ENCODE measurements at places on chromosomes 4 and X.

- no peak for DNase-seq
Measured at GRCh38 chr4:80201252-80202151, 4.2 kb downstream of the PRDM8 start.

DNA sequence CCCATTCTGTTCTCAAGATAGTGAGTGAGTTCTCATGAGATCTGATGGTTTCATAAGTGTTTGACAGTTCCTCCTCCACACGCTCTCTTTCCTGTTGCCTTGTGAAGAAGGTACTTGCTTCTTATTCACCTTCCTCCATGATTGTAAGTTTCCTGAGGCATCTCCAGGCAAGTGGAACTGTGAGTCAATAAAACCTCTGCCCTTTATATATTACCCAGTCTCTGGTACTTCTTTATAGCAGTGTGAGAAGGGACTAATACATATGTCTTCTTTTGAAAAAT, 58.4 kb downstream of the CFAP299 start:
- no peak for DNase-seq

GRCh38 chr4:39048311-39048710, 13.7 kb upstream of the KLHL5 start:
- DNase-seq = no peak

DNA sequence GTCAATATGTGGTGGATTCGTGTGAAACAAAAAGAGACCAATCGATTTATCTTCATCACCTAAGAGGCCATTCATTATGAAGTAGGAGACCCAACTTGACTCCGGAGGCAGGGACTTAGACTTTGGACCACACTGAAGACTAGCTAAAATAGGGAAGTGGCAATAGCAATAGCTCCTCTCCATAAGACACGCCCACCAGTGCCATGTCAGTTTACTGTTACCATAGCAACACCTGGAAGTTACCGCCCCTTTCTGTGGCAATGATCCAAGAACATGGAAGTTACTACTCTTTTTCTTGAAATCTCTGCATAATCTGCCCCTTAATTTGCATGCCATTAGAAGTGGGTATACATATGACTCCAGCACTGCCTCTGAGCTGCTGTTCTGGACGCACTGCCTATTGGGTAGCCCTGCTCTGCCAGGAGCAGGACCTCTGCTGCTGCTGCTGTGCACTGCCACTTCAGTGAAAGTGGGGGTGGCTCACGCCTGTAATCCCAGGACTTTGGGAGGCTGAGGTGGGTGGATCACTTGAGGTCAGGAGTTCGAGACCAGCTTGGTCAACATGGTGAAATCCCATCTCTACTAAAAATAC, 163.2 kb downstream of the PRKX start:
- no peak for DNase-seq

GRCh38 chr4:54439831-54440243, 210.7 kb downstream of the PDGFRA start:
- DNase-seq = no peak

DNA sequence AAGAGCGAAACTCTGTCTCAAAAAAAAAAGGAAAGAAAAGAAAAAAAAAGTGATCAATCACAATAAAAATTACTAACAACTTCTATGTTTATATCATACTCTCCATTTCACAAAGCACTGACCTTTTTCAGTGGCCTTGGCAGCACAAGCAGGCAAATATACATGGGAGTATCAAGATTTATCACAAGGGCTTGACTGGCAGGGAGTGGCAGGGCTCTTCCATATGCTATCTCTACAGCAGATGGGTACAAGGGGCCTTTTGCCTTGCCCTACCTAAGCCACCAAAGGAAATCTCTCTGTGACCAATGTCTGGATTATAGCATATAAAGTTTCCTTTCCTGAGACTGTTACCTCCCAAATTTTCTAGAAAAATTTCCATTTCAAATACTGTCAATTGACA, 24.4 kb downstream of the TSPAN5 start:
- DNase-seq = no peak

DNA sequence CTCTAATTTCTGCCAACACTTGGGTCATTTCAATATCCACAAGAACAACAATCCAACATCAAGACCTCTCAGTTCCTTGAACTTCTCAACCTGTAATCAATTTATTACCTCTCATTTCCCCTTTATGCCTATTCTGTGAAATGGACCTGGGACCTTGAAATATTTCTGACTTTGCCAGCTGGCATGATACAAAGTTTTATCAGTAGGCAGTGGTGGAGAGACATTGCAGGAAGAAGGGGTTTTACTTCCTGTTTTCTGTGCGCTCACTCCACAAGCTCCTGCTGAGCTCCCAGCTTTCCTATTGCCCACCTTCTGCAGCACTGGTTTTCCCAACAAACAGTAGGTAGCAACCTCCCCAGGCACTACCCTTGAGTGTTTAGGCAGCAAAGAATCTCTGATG, 3.5 kb upstream of the ARHGEF6 start:
- DNase-seq = no peak

Data from NCI-H187 (cell line).